ENCODE measurements at places on chromosomes 3 and 15.

- no peak for DNase-seq
These were observed 939.7 kb downstream of the NSUN3 start for GRCh38 chr3:95002438-95003046.

- DNase-seq = no peak
These were observed 68.1 kb downstream of the NOX5 start for GRCh38 chr15:69082554-69082953.

GRCh38 chr3:50617096-50617791, at the start of gene MAPKAPK3:
MAPKAPK3 (plus strand) TSS chr3:50617151; CDS start chr3:50617566, 415 bp downstream.
- no peak for DNase-seq

- DNase-seq = no peak
These were observed 15.3 kb downstream of the HDAC11 start for GRCh38 chr3:13495351-13495813.

DNA sequence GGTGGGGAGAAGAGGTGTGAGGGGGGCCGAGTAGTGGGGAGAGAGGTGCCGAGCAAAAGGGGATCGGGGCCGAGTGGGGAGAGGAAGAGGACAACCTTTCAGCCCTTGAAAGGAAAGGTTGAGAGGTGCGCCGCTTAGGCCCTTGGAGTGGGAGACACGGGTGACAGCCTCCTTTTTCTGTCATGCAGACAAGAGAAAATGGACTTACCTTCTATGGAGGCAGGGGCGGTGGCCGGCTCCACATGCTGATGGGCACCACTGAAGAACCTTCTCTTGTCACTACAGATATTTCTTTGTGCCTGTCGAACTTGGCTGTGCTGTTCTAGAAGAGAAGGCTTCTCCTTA, 421 bp downstream of the KLHL18 start:
- DNase-seq = no peak

DNA sequence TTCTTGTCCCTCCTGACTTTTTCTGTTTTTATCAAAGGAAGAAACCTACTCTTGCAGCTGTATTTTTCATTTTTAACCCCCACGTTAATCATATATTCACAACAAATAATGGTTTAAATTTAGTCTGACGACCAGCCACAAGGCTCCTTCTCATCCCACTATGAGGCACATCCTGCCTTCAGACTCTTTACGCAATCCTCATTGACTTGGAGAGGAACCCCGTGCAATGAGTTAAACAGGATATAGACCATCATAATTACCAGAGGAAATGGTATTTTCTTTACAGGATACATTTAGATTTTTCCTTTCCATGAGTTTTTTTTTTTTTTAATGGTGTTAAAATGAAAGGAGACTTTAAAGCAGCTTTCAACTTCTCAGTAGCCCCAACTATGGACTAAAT, 68.5 kb downstream of the WWTR1 start:
- no peak for DNase-seq

GRCh38 chr15:94453227-94453988, 222.0 kb downstream of the MCTP2 start:
- DNase-seq = no peak

DNA sequence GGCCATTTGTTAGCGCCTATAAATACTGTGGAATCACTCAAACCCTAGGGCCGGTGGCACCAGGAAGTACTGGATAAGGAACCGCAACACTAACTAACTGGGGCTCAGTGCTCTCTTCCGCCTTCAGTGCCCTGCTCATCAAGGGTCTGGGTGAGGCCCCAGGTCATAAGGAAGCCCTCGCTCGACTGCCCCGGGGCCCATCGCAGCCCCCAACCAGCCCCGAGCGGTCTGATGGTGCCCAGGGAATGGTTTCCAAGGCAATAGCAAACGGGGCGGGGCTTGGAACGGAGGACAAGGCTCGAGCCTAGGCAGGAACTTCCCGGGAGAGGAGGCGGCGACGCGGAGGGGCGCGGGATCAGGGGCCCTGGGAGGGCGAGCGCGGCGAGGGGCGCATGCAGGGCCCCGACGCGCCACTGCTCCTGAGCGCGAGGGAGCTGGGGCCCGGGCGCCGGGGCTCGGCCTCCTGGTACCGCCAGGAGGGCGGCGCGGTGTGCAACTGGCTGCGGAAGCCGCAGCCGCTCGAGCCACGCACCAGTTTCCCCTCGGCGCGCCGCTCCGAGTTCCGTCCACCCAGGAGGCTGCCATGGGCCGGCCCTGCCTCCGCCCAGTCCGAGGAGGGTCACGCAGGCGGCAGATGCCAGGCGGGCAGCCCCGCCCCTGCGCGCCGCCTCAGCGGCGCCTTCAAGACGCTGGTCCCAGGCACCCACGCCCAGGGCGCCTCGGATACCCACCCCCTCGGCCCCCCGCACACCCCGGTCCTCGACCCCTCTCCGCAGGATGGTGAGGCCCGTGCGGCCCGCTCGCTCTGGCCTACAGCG, at the start of gene TTLL3:
TSS of gene TTLL3 (plus strand) at position 648 of the 818 bp plus-strand sequence. CDS start 400 bp downstream, outside the sequence.
- DNase-seq = peak; percentile 28

DNA sequence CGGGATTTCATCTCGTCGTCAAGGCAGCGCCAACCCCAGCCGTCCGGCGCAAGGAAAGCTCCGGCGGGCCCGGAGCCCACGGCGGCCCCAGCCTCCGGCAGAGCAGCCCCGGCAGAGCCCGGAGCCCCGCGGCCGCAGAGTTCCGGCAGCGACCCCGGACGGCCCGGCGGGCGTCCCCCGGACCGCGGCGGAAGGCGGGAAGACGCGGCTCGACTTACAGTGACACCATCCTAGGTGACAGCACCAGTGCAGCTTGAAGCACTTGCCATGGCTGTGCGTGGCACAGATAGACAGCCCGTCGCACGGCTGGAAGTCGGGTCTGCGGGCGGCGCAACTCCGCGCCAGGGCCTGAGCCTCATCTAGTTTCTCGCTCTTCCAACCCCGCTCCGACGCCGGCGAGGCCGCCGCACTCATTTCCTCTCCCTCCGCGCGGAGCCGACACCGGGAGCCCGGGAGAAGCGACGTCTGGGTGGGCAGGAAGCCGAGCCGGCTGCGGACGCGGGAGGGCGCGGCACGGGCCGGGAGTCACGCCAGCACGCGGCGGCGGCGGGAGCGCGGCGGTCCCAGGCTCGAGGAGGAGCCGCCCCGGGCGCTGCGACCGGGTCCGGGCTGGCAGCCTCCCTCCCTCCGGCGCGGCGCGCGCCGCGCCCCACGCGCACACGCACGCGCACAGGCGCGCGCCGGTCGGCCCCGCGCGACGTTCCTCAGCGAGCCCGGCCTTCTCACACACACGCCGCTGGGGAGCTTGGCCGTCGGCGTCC, at the start of gene C3orf70:
TSS of gene C3orf70 (minus strand) at position 651 of the 761 bp plus-strand sequence. CDS start at position 414, 237 bp downstream.
- DNase-seq = peak; percentile 10

GRCh38 chr3:27544372-27544865, 60.2 kb upstream of the SLC4A7 start:
- no peak for DNase-seq

All from amniotic stem cell (primary cell).